ENCODE measurements at places on chromosomes 2 and 18.

DNA sequence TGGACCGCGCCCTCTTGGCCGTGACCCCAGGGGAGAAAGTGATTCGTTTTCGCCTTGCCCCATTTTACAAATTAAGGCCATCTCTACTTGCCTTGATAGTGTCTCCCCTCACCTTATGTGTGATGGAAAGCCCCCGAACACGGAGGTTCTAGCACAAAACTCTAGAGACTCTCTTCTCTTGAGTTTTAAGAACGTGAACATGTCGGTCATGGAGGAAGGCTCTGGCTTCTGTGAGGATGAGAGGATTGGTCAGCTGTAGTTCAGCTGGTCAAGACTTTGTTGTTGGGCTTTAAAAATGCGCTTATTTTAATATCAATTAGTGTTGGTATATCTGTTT, 828 bp downstream of the DYNC1I2 start:
- no peak for DNase-seq

- no peak for DNase-seq
Measured at GRCh38 chr2:238046725-238047270, 14.0 kb upstream of the SCLY start.

DNA sequence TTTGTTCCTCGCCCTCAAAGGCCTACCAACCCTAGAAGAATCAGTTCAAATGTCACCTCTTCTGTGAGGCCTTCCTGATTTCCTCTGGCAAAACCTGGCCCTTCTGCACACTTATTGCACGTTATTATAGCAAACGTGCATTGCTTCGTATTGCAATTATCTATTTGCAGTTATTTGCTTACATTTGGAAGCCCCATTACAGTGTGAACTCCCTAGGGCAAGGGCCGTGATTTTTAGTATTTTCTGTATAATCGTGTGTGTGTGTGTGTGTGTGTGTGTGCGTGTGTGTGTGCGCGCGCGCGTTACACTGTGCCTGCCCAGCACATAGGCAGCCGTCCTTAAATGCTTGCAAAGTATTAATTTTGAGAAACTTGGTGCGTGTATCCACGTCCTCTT, 460 bp upstream of the SEMA4F start:
- no peak for DNase-seq

DNA sequence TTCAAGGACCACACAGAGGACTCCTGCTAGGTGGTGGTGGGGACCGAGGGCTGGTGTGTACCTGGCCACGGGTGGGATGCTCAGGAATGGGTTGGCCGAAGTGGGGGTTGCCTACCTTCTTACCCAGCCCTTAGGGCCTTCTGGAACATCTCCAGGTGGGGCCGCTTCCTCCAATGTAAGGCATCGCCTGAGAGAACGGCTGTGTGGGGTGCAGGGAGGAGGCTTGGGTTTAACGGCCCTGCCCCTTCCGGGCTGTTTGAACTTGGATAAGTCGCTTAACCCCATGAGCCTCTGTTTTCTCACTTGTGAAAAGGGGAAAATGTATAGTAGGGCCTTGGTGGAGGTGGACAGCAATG, 35.0 kb downstream of the EMILIN2 start:
- DNase-seq, result no peak

DNA sequence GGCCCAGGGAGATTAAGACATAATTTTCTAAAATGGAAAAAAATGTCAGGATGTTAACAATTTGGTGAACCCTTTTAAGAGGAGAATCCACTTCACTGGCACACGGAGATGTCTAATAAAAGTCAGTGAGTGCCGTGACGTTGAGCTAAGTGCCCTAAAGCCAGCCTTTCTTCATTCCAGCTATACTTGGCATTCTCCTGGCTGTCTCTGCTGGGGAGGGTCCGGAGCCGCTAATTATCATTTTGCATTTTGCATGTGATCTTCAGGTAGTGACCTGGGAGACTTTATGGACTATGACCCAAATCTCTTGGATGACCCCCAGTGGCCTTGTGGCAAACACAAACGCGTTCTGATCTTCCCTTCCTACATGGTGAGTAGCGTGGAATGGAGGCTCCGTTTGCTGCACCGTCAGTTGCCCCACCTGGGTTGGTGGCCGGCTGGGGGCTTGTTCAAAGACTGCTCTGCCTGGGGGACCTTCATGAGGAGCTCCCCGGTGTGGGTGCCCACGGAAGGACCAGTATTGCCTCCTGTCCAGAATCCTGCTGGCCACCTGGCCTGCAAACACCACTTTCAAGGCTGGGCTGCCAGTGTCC, 101.7 kb downstream of the CABLES1 start:
- DNase-seq, result no peak

DNA sequence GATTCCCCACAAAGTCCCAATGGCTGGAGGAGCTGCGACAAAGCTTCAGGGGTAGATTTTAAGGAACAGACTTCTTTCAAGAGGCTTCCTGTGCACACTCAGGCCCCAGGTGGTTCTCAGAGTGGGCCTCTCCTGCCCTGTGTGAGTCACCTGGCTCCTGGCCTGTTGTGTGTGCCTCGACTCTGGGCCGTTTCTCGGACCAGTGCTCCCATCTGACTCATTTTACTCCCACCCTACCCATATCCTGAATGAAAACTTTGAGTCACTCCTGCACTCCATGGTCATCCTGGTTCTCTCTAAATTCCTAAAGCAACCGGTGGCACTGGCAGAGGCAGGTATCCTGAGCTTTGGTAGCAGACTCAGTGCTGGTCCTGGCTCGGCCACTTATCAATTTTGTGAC, 84.1 kb downstream of the CELF4 start:
- DNase-seq, result no peak

- DNase-seq, result no peak
Measured at GRCh38 chr2:162116352-162116751, 35.7 kb downstream of the GCG start.

Data from stimulated activated CD8-positive, alpha-beta memory T cell treated with anti-CD3 and anti-CD28 coated beads, Interleukin-7, amount 100 ng/mL, for 1 hour (primary cell).